Dorsolateral prefrontal cortex (tissue), 122 donors: ENCODE measurements at places on chromosomes 7 and 10.

- no peak for DNase-seq
Measured at GRCh38 chr10:4450981-4451908, 374.8 kb upstream of the AKR1E2 start.

DNA sequence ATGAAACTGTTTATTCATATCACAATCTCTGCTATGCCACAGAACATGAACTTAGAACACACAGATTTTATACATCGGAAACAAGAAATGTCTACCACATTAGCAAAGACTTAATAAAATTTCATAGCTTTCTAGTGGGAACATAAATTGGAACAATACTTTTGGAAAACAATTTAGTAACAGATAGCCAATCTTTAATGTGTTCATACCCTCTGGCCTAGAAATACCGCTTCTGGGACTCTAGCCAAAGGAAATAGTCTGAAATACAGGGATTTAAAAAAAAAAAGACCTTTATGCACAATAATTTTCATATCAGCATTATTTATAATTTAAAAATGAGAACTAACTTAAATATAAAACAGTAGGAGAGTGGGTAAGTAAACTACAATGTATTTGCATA, 168.5 kb downstream of the PLXNA4 start:
- DNase-seq = no peak

DNA sequence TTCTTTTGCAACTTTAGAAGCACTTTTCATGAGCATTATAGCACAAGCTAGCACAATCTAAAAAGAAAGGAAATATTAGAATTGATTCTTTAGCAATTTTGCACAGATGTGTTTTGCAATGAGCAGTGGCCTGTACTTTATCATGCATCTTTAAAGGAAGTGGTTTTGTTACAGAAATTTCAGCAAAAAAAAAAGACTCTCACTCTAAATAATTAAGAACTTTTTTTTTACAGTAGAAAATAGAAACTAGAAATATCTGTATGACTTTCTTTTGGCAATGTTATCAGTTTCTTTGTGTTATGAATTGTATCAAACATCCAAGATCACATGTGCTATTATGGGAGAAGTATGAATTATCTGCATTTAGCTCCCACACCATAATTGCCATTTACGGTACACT, 195.7 kb upstream of the KLF6 start:
- no peak for DNase-seq

DNA sequence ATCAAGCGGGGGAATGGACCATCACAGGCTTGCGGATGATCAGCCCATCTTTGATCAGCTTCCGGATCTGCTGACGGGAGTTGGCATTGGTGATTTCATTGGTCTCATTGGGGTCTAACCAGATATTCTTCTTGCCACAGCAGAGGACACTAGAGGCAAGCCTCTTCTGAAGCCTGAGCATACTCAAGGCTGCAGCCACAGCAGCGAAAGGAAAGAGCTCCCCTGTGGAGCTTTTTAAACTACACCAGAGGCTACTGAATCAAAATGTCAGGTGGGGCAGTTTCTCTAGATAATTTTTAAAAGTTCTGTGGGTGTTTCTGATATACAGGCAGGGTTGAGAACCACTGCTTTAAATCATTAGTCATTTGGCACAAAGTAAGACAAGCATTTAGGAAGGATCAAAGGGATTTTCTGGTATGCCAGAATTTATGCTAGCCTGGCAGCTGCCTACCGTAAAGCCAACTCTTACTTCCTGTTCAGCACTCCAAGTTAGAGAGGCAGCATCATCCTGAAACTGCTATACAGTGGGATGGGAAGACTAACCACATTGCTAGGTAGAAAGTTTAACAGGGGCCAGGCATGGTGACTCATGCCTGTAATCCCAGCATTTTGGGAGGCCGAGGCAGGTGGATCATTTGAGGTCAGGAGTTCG, 7.0 kb downstream of the NAPEPLD start:
- DNase-seq = no peak

DNA sequence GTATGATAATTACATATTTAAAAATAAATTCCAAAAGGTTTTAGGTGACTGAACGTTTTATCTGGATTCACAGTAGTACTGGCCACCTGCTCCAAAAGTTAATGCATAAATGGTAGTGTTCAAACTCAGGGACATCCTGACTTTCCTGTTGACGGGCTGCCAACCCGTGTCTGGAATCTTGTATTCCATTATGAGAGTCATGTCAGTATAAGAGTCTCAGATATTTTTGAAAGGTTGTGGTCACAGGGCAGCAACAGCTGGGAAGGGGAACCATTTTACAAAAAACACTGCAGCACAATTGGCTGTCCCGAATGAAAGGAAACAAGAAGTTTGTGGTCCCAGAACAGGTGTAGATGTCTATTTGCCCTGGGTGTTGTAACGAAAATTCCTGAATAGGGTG, 2.8 kb downstream of the TDRD1 start:
- no peak for DNase-seq

DNA sequence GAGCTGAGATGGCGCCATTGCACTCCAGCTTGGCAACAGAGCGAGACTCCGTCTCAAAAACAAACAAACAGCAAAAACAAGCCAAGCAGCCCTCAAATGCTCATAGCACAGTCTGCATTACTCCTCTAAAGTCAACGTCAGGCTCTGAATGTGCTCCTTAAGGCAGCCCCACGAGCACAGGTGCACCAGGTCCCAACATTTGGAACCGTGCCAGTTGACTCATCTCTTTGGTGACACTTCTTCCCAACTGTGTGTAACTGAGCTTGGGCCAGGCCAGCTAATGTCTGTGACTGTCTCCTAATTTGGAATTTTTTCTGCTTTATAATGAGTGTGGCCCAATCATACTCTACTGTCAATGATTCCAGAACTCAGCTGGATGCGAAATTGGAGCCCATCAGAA, 66.3 kb upstream of the EFCAB10 start:
- DNase-seq = no peak

DNA sequence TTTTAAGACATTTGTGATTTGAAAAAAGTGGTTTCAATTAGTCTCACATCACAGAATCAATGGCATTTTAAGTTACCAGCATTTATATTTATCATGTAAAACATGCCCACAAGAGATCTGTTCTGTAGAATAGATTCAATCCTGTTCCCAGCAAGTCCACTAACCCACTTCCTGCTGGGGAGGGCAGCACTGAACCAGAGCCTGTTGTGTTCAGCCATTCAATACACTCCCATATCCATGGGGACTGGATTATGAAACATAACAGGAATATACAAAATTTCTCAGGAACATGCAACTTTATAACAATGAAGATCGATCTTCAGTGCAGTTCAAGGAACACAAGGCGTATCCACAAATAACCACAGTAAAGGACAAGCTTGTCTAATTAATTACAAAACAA, 24.4 kb upstream of the ANK3 start:
- no peak for DNase-seq

DNA sequence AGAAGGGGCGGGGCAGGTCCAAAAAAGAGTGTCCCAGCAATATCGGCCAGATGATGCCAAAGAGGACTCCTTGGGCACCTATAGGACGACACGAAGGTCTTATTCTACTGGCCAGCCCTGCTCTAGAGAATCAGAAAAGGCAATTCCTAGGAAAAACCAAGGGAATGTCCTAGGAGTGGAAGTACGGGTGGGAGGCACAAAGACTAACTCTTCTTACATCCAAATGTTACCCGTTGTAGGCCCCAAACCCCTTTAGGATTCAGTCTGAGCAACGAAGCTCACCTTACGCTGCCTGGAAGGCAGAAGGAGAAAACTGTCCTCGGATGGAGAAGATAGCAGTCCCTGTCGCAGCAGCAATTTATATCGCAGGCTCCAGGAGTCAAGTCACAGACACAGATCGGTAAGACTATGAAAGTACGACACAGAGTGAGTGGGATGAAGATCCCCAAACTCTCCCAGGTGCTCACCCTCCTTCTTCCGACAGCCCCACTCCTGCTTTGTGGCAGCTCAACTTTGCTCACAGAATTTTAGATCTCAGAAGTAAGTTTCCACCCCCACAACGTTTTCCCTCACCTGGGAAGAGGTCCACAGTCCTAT, 558 bp downstream of the TCTN3 start:
- no peak for DNase-seq

GRCh38 chr7:137836113-137836509, 10.7 kb downstream of the DGKI start:
- DNase-seq = no peak

- DNase-seq = no peak
Measured at GRCh38 chr7:45157653-45158401, at the start of gene RAMP3. TSS of gene RAMP3 (plus strand) at chr7:45157791. CDS start at chr7:45157829, 38 bp downstream.

- DNase-seq = no peak
Measured at GRCh38 chr7:111750228-111750627, 187.9 kb upstream of the IMMP2L start.

DNA sequence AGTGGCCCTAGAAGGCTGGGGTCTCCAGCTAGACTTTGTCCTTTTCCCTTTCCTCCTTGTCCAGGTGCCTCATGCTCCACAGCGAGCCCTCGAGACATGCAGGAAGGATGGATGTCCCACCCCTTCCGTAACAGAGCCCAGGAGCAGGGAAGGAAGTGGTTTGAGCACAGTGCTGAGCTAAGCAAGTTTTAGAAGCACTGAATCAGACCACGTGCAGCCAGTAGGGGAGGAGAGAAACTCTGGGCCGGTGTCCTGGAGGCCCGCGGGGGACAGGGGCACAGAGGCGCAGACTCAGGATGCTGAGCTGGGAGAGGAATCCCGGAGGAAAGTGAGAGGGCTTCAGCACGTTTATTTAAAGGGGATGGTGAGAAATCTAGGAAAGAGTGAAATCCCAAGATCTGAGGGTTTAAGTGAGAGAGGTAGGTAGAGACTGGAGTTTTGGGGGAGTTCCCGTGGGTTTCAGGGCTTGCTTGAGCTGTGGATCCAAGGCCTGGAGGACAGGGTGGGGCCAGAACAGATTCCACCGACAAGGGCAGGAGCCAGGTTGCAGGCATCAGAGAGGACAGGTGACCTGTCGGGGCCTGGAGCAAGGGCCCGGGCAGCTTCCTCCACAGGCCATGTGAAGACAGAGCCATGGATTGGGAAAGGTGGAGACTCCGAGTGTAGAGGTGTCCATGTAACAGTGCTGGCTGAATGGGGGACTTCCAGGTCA, 4.4 kb upstream of the IRF5 start:
- DNase-seq = no peak
